ENCODE measurements at places on chromosomes 5 and 9.
A peak's percentile ranks its signal among the peaks of the same experiment; 100 is the strongest.

DNA sequence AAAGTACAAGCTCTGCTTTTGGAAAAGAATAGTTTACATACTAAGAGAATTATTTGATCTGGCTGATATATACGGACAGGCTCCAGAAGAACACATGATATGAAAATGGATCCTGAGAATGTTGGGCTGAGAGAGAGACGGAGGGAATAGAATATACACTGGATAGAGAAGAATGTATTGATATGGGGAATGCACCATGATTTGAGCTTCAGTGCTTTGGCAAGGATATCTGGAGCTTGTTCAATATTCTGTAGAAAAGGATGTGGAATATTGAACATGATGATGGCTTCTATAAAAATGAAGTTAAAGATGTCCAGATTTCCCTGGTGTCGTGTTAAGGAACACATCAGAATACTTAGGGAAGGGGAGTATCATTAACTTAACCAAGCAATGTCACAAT, 280.5 kb upstream of the VLDLR start:
- DNase-seq, result no peak

DNA sequence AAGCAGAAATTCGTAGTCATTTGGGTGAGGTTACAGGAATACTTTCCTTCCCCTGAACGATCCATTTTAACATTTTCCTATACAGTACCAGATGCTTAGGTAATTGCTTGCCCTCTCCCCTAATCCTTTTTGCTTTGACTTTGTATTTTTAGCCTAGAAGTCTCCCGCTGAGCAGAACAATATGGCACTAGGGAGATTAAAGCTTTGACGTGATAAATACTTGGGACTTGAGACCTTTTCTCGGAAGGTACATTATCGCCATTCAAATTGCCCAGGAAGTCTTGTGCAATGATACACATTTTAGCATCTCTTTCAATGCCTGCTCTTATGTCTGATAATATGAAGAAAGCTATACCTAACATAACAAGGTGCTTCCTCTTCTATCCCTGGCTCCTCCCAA, 22.9 kb upstream of the SPATA31C2 start:
- no peak for DNase-seq

- no peak for DNase-seq
Measured at GRCh38 chr9:89872913-89873707, 268.3 kb downstream of the GADD45G start.

DNA sequence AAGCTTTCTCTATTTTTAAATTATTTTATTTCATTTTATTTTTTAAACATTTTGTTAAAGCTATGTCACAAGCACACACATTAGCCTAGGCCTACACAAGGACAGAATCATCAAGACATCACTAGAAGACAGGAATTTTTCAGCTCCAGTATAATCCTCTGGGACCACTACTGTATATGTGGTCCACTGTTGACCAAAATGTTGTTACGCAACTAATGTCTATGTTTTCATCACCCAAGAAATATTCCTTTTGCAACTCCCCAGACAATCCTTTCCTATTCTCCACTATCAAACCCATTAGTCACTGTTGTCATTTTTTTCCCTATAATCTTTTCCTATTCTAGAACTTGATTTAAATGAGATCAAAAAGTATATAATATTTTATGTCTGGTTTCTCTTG, 2371.7 kb upstream of the C9orf72 start:
- no peak for DNase-seq

GRCh38 chr5:145160679-145161078, 674.5 kb downstream of the PRELID2 start:
- DNase-seq, result no peak

DNA sequence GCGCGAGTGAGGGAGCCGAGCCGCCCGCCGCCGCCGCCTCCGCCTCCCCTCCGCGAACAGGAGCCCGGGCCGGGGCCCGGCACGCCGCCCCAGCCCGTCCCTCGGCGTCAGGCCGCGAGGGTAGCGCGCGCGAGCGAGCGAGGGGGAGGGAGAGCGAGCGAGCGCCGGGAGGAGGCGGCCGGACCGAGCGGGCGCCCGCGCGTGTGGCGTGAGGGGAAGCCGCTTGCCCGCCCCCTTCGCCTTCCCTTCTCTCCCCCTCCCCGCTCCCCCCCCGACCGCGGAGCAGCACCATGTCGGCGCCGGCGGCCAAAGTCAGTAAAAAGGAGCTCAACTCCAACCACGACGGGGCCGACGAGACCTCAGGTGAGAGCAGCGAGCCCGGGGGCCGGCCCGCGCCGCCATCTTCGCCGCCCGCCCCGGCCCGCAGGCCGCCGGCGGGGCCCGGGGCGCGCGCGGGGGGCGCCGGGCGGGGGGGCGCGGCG, 312 bp downstream of the SET start:
- no peak for DNase-seq

DNA sequence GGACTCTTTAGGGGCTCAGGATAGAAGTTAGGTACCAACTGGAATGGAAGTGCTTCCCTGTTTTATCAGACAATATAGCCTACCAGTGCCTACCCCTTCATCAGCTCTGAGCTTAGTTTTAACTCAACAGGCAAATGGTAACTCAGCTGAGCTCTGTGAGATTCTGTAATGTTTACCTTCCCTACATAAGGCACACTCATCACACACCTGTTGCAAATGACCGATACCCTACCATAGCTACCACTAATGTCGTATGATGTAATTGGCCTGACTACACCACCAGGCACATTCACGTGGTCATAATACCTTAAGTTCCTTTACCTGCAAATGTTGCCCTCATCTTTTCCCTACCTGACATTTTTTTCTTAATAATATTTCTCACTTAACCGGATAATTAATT, 254.8 kb downstream of the ADGRV1 start:
- DNase-seq, result no peak

DNA sequence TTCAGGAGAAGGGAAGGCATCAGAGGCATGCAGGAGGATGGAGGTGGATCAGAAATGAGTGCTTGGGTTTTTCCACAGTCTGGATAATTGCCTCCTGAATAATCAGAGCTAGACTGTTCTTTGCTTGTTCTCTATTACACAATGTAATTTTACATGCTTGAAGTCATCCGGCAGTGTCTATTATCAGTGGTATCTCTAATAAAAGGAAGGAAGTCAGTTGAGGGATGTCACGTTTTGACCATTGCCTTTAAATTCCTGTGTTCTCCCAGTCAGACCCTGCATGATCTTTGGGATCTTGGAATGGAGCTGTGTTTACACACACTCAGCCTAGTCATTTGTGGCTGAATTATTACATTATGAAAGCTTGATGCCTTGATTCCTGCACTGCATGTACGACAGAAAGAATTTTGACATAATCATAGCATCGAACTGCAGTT, 91.0 kb downstream of the PDE8B start:
- no peak for DNase-seq

DNA sequence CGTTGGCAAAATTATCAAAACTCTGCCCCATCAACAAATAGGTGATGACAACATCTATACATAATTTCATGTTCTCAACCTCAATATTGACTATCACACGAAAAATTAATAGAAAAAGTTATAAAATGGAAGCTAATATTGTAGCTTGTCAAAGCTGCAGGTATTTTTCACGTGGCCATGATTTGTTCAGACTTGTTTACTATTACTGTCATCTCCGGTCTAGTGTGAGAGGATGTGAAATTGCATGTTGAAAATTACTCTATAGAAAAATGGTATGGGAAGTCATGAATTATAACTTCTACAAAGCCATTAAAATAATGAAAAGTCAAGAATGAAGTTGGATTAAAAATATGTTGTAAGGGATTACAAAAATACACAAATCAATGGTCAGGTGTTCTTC, 385.8 kb downstream of the PTPRD start:
- no peak for DNase-seq

DNA sequence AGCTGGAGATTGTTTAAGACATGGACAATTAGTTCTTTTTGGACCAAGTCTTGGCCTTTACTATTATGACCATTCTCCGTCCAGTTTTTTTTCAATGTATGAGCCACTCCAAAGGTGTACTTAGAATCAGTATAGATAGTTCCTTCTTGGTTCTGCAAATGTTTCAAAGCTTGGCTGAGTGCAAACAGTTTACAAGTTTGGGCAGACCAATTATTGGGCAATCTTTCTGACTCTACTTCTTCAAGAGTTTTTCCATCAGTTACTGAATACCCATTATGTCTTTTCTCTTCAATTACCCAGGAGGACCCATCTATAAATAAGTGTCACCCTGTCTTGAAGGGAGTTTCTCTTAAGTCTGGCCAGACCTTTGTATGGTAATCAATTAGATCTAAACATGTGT, 15.5 kb downstream of the IFT74 start:
- no peak for DNase-seq

DNA sequence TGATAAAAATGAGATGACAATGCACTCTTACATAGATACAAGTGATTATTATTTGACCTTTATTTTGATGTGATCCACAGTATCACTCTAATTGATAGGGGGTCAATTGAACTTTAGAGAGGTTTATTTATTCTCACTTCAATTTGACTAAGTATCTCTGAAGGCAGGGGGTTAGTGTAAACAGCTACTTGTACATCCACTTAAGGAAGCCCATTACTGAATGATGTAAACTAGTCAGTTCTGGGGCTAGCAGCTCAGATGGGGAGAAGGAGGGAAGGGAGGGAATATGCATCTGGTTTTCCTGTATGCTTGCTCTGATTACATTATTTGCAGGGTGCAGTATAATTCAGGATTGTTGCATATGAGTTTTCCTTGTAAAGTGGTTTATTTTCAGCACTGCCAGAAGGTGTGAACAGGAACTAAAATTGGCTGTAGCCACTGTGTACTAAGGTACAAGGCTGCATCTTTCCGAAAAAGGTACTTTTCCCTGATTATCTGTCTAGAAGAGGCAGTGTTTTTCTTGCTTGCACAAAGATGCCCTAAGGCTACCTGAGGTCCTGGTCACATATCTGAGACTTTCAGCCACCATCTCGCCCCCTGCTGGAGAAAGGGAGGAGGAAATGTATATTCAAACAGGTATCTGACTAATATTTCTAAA, 51.2 kb downstream of the MRPS27 start:
- peak; percentile 56 for DNase-seq

GRCh38 chr5:109750463-109750862, 60.7 kb downstream of the MAN2A1 start:
- no peak for DNase-seq
